ENCODE measurements at places on chromosomes 7 and 10. TPM values are rescaled to one million over a fixed set of nuclear protein-coding genes. Genes with fewer than 3 reads are reported as not detected.

The SPDYE2B gene
- not detected for total RNA-seq

The TMEM196 gene
- not detected for total RNA-seq

The GRID2IP gene
- total RNA-seq = 0.22 TPM

The HSPA12A gene
- total RNA-seq = 9.7 TPM

The LRIT1 gene
- total RNA-seq = not detected

The BET1 gene
- 62.2 TPM for total RNA-seq
